Foreskin keratinocyte (primary cell): ENCODE measurements at places on chromosomes 2 and 18.
A peak's percentile ranks its signal among the peaks of the same experiment; 100 is the strongest.

GRCh38 chr2:188570370-188570769, 278.7 kb downstream of the GULP1 start:
- DNase-seq: no peak

GRCh38 chr2:69518841-69519240, 81.6 kb upstream of the NFU1 start:
- DNase-seq: peak; percentile 99

DNA sequence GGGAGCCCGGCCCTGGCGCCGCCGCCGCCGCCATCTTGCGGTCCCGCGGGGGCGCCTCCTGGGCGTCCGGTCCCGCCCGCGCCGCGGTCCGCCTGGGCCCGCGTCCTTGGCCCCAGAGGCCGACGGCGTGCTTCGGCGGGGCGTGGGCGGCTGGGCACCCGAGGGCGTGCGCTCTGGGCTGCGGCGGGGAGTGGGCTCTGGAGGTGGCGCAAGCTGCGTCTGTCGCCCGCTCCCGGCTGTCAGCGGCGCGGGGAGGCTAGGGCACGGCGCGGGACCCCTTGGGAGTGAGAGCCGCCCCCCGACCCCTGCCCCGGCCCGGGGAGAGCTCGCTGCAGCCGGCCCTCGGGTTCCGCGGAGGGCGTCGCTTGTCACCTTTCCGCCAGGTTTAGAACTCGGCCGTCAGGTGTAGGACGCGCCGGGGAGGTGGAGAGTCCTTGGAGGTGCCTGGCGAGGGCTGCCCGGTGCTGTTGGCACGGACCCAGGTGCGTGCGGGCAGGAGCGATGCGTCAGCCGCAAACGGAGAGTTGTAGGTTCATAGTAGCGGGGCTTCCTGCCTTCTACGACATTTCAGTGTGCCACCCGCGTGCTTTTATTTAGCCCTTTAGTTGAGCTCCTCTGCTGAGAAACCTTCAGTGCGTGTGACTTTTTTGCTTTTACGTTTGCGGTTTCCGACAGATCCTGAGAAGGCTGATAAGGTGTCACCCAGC, 921 bp downstream of the VAPA start:
- DNase-seq: peak; percentile 66

DNA sequence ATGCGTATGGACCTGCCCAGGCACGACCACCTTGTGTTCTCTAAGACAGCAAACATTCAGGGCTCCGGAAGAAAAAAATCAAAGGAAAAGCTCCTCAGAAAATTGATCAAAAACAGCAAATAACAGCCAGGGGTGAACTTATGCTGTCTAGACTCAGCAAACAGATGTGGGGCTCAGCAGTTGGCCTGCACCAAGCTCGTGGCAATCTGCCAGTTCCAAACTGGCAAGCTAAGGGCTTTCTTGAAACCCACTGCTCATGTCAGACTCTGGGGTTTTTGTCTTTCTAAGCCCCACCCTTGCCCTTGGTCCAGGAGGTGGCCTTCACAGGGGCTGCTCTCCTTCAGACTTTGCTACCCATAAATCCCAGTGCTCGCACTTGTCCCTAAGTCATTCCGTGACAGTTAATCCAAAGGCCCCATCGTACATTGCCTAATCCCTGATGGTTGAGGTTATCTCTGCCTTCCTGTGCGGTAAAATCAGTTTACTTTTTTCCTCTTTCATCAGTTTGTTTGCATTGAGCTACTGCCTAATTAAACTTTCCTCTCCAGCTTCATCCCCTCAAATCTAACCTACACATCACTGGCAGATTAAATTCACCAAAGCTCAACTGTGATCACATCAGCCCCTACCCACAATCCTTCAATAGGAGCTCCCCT, 408.0 kb downstream of the LRATD1 start:
- no peak for DNase-seq

GRCh38 chr2:238114851-238115660, 14.9 kb downstream of the ESPNL start:
- DNase-seq: no peak

DNA sequence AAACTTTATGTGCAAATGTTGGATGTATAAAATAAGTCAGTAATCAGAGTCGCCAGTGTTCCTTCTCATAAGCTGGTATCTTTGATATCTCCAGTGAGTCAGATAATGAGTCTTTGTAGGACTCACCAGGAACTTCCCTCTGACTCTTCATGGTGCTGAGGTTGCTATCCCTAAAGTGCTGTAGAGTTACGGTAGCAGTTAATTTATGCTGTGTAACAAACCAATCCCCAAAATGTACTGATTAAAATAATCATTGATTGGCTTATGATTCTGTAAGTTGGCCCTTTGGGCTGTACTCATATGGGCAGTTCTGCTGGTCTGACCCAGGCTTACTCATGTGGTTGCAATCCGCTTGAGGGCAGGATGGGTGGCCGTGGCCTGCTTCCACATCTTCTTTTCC, 43.8 kb downstream of the MAIP1 start:
- DNase-seq: peak; percentile 52

GRCh38 chr2:29155578-29155977, 40.4 kb downstream of the CLIP4 start:
- no peak for DNase-seq

GRCh38 chr2:19987936-19988335, 2.0 kb downstream of the WDR35 start:
- DNase-seq: no peak

DNA sequence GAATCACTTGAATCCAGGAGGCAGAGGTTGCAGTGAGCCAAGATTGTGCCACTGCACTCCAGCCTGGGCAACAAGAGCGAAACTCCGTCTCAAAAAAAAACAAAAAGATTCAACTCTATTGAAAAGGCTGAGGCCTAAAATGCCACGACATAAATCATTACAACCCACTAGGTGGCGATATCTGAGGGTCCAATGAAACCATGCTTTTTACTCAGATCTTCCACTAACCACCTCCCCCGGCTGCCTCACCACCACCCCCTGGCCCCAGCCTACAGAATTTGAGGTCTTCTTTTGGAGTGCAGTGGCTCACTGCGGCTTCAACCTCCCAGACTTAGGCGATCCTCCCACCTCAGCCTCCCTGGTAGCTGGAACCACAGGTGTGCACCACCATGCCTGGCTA, 57.5 kb downstream of the AP1S3 start:
- DNase-seq: no peak

DNA sequence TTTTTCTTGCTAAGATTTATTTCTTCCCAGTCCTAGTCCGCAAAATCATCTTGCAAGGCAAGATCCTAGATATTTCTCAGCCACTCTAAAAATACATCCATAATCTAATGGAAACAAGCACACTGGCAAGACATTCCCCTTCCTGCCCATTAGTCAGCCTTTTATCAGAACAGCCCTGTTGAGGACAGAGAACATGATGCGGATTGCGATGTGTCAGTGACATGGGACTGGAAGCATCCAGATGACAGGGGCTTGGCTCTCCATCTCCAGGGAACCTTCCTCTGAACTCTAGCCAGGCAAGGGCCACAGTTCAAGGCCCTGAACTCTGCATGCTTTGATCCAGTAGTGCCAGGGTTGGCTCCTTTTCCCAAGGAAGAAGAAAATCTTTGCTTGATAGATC, 70.0 kb downstream of the VSNL1 start:
- DNase-seq: no peak

GRCh38 chr2:237353215-237353614, 60.7 kb downstream of the COL6A3 start:
- DNase-seq: no peak

DNA sequence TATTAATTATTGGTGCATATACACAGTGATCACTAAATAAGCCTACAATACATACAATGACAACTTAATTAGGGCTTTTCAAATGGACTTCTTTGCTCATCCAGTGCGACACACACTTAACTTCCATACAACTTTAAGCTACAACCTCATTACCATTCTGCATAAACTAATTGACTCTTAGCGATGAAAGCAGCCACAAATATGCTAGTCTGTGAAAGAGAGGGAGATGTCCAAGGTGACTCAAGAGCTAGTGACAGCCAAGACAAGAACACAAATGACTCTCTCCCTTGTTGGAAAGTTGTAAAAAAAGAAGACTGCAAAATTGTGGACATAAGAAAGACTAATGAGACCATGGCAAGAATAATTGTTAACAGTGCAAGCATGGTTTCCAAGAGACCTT, 264.8 kb downstream of the ARHGAP15 start:
- no peak for DNase-seq

DNA sequence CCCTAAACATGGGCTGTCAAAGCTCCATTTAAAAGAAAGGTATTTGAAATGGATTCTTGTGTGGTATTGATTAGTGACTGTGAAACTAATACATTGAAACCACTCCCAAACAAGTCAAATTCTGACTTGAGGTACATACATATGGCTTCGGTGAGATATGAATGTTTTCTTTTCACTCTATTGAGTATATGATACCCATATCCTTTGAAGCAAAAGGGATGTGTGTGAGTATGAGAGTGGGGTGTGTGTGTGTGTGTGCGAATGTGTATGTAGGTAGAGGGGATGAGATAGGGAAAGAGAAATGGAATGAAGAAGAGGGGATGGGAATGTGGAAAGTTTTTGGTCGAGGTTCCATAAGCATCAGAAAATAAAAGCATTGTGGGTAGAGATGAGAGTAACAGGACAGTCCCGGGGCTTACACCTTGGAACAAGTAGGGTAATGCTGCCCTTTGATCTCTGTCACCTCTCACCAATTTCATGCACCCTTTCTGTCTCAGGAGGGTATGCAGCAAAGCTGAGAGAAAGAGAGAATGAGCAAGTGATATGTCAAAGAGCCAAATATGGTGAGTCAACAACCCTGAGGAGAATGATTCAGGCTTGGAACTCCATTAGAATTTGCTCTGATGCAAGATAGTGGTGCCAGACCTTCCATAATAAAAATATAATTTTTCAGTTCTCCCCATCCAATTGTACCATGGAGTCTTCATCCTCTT, 64.0 kb upstream of the ZEB2 start:
- peak; percentile 76 for DNase-seq

- DNase-seq: peak; percentile 9
Measured at GRCh38 chr2:214706986-214707385, 102.5 kb downstream of the BARD1 start.

DNA sequence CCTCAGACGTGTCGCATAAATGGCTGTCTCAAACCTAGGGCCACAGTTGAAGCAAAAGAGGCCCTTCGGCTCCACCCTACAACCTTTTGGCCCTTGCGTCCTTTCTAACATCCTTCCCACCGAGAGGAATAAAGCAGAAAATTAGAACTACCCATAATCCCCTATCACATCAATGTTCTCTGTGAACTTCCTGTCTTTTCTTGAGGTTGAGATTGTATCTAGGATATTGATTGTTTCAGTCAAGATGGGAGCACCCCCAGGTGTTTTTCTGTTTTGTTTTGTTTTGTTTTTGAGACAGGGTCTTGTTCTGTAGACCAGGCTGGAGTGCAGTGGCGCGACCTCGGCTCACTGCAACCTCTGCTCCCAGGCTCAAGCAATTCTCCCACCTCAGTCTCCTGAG, 23.6 kb downstream of the INPP5D start:
- no peak for DNase-seq

GRCh38 chr18:34807106-34807796, 97.2 kb downstream of the DTNA start:
- peak; percentile 51 for DNase-seq

- DNase-seq: peak; percentile 85
Measured at GRCh38 chr2:13308989-13309388, 592.3 kb downstream of the TRIB2 start.

DNA sequence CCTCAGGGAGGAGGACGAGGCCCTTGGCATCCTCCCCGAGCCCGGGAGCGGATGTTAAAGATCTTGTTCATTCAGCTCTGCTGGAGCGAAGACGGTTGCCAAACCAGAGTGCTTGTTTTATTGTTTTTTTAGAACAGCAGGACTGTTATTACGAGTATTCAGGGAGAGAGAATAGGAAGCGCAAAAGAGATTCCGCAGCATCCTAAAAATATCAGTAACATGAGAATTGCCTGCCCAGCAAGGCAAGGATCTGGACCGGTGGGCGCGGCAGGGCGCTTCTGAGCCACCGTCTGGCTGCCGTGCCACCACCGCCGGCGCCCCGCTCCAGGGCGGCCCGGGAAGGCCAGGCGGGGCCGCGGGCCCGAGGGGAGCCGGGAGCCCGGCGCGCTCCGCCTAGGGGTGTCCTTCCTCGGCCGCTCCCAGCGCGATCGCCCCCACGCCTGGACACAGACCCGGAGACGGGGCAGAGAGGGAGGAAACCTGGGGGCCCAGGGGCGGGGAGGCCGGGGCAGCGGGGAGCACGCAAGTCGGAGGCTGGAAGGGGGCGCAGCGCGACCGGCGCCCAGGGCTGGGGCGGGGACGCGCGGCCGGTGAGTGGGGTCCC, 843 bp downstream of the CYS1 start:
- DNase-seq: peak; percentile 11

GRCh38 chr2:236616031-236616430, 46.4 kb downstream of the ACKR3 start:
- no peak for DNase-seq

- DNase-seq: no peak
Measured at GRCh38 chr2:55088400-55088799, 38.1 kb upstream of the RTN4 start.

DNA sequence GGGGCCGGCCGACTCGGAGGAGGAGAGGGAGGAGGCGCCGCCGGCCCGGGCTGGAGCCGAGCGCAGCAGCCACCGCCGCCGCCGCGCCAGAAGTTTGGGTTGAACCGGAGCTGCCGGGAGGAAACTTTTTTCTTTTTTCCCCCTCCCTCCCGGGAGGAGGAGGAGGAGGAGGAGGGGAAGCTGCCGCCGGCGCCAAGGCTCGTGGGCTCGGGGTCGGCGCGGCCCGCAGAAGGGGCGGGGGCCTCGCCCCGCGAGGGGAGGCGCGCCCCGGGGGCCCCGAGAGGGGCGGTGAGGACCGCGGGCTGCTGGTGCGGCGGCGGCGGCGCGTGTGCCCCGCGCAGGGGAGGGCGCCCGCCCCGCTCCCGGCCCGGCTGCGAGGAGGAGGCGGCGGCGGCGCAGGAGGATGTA, 316 bp downstream of the CRIM1 start:
- DNase-seq: no peak

DNA sequence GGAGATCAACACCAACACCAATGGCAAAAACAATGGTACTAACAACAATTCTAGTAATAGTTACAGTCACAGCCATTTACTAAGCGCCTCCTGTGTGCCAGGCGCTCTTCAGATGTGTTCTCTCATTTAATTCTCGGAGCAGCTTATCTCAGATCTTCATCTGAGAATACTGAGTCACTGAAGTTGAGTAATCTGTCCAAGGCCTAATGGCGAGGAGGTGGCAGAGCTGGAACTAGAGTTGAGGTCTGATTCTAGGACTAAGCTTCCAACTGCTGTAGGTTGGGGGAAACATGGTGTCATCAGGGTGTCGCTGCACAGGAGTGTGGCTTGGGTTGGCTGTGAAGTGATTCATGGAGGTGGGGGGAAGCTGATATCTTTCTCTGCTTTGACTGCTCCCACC, 156.1 kb downstream of the DYSF start:
- DNase-seq: no peak

DNA sequence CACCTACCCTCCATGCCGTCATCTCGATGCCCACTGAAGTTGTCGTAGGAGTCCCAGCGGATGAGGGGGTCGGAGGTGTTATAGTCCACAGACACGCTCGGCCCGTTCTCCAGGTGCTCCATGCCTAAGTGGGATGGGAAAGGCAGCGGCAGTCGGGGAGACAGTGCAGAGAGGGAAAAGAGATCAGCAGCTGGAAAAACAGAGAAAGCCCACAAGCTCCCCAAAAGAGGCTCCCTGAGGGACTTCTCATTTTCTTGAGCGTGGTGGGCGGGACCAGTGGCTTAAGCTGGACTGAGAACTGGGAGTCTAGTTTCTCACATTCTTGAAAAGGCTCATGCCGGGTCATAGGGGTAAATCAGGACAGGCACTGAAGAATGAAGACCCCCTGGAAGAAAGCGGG, 121.9 kb downstream of the TNS1 start:
- DNase-seq: no peak
